Bladder microvascular endothelial cell (primary cell): ENCODE measurements at places on chromosomes 4 and X. TPM values are rescaled to one million over a fixed set of nuclear protein-coding genes. Genes with fewer than 3 reads are reported as not detected.

OTC gene
- total RNA-seq: 0.69 TPM in 1 of 2 replicates, not detected in the other

CITED1 gene
- total RNA-seq: 0.13 and 0.16 TPM in 2 replicates

BEX1 gene
- 0.32 TPM in 1 of 2 replicates, not detected in the other for total RNA-seq

PDE6B gene
- total RNA-seq: 2.1 and 6.9 TPM in 2 replicates

PHEX gene
- total RNA-seq: 0.19 and 0.32 TPM in 2 replicates
